DND-41 (cell line): ENCODE measurements at places on chromosomes 6 and 20.

- DNase-seq: peak; percentile 34
Measured at GRCh38 chr6:112780498-112781096, 433.5 kb downstream of the RFPL4B start.

DNA sequence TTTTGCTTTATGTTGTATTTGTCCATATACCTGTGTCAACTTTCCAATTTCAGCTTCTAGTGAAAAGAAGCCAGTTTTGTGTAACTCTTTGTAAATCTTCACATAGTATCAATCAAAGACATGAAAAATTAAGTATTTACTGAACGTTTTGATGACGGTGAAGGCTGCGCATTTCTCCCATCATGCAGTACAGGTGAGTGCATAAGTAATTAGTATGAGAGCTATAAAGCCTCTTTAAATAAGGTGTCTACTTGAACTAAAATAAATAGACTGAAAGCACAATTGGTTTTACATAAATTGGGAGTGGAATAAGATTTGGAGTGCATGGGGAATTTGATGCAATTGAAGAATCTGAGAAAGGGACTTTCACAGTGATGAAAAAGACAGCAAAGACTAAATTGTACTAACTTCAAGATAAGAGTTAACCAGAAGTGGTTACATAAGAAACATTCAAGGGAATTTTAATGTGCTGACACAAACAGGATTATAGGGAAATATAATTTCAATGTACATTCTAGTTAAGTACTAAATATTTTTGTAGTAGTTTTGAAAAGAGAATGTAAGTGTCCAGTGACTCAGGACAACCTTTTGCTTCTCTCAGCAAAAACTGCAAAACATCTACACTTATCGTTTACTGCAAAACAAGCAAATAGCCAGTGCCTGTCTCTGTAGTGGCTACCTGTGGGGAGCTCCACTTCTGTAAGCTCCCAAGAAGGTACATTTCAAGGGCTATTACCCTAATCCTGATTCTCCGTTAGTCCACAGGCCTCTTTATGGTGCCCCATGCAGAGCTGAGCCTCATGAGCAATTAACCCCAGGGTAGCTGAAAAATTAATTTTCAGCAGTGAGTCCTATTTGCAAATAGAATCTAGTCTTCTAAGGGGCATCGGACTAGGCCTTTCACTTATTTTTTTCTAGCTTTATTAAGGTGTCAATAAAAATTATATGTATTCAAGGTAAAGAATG is 13.0 kb downstream of the TENT5A start:
- no peak for DNase-seq

DNA sequence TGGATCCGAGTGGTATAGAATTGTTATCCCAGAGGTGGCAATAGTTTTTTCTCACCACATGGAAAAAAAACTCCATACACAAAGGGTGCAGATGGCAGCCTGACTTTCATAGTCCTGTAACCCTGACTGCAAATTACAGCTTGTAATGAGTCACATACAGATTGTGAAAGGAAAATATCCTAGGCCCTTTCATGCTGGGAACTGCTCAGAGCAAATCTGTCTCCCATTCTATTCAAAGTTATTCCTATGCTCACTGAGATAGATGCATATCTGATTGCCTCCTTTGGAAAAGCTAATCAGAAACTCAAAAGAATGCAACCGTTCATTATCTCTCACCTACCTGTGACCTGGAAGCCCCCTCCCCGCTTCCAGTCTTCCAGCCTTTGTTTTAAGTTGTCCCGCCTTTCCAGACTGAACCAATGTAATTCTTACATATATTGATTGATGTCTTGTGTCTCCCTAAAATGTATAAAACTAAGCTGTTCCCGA is 108.7 kb upstream of the MAP3K4 start:
- DNase-seq: no peak

DNA sequence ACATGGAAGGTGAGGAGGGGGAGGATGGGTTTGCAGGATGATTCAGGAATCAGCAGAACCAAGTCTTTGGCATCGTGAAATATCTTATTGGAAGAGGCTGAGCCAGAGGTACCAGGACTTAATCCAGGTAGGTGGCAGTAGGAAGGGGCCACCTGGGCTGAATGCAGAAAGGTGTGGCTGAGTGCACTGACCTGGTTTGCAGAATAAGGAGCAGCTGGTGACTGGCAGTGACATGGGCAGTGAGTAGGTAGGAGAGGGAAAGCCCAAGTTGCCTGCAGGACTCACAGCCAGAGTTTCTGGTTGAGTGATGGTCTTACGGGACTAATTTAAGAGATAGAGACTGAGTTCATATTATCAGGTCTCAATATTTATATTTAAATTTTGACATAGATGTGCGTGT is 1.1 kb upstream of the PBOV1 start:
- no peak for DNase-seq

- no peak for DNase-seq
Measured at GRCh38 chr20:20363434-20363798, 4.5 kb upstream of the INSM1 start.

GRCh38 chr20:60116128-60116909 is 158.1 kb downstream of the CDH26 start:
- DNase-seq: no peak

- no peak for DNase-seq
Measured at GRCh38 chr6:91796603-91797002, 1209.7 kb upstream of the MAP3K7 start.

DNA sequence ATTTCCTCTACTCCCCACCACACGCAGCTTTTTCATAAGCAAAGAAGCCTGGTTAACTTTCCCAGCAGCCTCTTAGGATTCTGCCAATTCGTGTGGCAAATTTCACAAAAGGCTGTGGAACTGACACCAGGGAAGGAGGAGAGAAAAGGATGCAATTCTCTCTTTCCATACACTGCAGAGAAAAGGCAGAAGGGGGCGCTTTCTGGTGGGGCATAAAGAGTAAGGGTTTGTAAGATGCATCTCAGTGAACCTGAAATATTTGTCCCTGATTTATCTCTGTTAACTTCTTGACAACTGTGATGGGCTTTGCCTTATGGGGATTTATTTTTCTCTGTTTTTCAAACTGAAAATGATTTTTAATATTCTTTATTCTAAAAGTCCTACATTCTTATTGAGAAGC is 45.5 kb upstream of the GLP1R start:
- no peak for DNase-seq
